ENCODE measurements at places on chromosomes 5 and 9.

DNA sequence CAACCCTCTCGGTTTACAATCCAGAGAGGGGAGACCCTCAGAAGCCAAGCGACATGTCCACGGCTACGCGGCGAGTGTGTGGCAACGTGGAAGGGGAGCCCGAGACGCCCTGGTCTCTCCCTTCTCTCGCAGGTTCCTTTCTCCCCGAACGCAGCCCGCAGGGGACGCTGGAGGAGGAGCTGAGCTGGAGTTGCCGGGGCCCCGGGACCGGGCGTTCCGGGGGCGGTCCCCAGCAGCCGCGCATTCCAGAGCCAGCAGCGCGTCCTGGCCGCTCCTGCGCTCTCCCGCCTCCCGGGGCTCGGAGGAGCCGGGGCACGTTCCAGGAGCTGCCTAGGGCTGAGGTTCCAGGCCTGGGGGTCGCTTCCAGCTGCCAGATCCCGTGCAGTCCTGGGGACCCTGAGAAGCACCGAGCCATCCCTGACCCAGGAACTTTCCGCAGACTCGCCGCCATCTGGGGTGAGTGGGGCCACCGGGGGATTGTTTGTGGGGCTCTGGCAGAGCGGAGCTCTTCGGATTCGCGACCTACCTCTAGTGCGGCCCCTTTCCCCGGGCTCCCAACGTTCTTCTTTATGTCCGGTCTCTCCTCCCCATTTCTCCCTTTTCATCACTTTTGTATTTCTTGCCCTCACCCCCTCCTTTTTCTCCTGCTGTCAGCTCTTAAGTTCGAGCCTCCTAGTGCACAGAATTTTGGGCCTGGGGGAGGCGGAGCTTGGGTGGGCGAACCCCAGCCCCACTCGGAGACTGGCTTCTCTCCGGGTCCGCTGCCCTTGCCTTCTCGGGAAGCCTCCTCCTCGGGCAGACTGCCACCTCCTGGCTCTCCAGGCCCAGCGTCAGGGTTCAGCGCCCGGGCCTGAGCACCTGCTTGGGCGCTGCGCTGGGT lies at the start of gene SMIM3:
Gene SMIM3 (plus strand): TSS at position 241 of the 880 bp plus-strand sequence. CDS start 16,684 bp downstream, outside the sequence.
- no peak for DNase-seq

GRCh38 chr5:57976506-57976905 lies 483.4 kb downstream of the PLK2 start:
- DNase-seq: no peak

DNA sequence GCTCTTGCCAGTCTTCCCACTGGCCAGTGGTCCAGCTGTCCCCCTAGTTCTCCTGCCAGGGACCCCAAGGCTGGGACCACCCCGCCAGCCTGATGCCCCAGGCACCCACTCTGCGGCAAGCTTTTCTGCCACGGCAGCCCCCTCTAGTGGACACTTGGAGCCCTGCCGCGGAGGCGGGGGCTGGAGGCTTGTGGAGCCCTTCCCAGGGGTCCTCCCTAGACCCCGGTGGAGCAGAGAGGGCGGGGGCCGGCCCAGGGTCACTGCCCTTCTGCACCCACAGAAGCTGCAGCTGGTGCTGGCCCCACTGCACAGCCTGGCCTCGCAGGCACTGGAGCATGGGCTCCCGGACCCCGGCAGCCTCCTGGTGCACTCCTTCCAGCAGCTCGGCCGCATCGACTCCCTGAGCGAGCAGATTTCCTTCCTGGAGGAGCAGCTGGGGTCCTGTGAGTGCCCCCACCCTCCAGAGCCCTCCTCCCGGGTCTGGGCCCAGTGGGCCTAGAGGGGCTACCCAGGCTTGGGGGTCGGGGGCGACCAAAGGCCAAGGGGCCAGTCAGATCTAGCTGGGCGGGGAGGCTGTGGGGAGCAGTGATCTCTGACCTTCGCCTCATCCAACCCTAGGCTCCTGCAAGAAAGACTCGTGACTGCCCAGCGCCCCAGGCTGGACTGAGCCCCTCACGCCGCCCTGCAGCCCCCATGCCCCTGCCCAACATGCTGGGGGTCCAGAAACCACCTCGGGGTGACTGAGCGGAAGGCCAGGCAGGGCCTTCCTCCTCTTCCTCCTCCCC lies 9.1 kb downstream of the EGFL7 start:
- DNase-seq: no peak

DNA sequence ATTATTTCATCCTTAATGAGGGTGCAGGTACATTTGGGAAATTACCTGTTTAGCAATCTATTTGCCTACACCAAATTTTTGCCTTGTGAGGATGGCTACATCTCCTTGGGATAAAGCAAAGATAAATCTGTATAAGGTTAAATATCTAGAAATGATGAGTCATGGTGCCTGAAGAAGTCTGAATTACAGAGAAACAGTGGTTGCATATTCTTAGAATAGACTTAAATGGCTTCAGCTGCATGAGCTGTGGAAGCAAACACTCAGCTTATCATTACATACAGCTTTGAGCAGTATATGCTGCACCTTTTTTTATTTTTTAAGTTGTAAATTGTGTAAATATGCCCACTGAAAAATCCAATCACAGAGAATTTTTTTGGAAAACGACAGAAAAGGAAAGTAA lies 153.5 kb downstream of the RAPGEF6 start:
- DNase-seq: no peak

DNA sequence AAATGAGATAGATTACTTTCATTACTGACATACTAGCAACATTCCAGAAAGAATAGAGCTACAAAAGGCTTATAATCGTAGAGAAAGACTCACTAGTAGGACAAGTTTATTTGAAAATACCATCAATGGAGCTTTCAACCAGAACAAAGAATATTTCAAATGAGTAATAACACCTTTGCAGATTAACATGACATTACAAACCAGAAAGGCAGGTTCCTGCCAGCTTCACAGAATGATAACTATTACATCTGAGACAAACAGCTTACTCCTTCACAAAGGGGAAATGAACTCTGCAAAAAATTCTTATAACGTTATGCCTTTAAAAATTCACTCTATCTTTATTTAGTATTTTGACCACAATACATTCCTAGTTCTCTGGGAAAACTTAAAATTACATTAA lies 103.1 kb downstream of the EPB41L4A start:
- DNase-seq: no peak

DNA sequence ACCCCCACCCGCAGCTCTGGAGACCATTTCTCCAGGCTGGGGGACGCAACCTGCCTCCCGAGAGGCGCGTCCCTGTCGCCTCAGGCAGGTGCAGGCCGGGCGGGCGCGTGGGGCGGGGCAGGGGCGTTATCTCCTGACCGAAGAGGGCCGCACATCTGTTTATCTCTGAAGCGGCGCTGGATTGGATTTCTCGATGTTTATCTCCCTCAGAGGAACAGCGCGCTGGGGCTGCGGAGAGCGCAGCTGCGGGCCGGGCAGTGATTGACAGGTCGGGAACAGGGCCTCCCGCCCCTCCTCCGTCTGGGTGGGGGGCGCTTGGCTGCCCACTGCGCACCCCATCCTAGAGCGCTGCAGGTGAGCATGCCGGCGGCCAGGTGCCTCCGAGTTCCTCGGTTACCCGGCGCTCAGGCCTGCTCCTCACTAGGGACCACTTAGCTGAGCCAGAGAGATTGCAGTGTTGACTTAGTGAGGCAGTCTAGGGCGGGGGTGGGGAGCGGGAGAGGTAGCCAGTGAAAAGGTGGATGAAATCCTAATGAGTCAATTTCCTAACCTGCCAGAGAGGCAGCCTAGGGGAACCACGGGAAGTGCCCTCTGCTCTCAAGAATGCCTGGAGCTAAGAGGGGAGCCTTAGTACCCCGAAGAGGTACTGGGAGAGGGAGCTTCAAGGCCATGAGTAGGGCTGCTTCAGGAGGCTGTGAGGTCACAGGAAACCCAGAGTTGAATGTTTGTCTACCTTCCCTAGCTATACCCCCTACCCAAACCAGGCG lies 39.6 kb upstream of the TIFAB start:
- DNase-seq: no peak

DNA sequence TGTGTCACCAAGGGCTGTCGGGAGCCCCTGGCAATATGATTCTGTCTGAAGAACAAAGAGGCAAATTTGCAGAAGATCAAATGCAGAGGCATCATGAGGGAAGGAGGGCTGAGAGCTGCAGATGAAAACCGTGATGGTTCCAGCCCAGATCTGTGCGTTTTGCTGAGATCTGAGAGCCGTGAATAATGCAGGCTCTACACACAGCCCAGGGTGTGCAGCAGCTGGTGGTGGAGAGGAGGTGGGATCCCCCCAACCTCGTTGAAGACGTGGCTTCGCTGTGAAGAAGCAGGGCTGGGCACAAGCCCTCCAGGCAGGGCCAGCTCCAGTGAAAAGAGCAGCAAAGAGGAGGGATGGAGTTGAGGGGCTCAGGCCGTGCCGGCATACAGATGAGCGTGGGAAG lies 75.5 kb downstream of the TSPAN17 start:
- DNase-seq: no peak

DNA sequence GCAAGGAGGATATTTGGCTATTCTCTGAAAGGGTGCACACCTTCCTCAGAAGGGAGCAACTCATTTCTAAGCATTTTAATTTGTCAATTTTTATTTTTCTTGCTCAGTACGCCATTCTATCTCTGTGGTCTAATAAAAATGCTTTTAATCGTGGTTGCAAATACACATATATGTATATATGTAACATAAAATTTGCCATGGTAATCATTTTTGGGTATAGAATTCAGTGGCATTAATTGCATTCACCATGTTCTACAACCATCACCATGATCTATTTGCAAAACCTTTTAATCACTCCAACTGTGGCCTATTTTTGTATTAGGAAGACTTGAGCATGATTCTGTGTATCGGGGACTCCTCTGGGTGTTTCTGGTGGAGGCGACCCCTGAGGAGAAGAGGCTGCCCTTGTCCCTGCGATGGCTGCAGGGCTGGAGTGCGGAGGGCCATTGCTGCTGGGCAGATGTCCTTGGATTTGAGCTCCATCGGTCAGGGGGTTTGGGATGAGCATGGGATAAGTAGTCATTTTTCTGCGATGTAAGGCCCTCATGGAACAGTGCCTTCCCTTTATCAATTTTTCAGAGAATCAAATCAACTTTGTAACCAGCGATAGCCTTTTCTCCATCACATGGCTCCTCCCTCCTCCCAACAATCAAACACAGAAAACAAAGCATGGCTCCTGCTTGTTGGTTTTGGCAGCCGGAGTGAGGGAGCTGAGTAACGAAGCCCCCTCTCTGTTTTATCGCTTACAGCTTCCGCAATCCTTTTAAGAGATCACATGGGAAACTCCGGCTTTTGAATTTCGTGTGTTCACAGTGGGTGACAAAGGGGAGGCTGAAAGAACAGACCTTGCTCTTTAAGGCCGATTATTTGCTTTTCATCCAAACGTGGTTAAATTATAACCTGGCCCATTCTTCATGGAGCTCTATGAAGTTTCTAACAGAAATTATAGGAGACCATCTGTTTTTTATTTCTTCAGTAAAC lies 187.3 kb downstream of the TENT4A start:
- DNase-seq: no peak

DNA sequence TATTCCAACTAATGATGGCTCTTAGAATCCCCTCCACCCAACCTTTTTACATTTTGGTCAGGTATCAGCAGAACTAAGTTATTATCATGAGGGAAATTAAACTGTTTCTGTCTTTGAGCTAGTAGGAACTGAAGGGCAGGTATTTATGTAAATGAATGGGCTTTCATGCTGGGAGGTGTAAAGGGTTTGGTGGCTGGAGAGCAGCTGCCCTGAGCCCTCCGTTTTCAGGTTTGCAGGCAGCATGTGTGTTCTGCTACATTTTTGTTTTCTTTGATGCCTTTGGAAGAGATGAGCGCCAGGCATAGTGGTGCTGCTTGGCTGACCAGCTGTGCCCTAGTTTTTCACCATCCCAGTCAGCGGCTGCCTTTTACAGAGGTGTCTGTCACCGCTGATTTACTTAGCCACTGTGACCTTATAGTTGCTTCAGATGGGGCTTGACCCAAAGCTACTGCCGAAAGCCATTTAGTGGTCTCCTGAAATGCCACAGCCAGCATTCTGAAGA lies 231.9 kb downstream of the MAST4 start:
- no peak for DNase-seq

DNA sequence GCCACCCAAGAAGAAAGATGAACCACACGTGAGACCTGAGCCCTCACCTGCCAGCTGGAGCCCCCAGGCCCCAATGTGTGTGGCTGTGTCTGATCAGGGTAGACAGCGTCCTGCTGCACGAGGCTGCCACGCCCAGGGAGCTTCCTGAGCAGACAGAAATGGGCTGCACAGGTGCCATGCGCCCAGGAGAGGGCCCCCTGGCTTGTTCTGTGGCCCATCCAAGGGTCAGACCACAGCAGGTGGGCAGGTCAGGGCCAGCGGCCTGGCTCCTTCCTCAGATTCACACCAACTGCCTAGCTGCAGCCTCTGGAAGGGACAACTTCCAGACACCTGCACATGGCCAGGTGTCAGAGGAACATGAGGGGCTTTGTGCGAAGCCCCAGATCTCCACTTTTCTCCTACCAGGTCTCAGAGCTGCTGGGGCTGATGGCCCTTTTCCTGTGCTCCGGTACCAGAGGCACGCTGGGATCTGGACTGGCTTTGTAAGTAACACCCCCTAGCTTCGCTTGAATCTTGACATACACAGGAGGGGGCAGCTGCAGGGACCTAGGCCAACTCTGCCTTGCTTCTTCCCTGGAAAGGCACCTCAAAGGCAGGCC lies 10.8 kb downstream of the SARDH start:
- no peak for DNase-seq

GRCh38 chr5:15234911-15235310 lies 265.1 kb upstream of the FBXL7 start:
- no peak for DNase-seq

DNA sequence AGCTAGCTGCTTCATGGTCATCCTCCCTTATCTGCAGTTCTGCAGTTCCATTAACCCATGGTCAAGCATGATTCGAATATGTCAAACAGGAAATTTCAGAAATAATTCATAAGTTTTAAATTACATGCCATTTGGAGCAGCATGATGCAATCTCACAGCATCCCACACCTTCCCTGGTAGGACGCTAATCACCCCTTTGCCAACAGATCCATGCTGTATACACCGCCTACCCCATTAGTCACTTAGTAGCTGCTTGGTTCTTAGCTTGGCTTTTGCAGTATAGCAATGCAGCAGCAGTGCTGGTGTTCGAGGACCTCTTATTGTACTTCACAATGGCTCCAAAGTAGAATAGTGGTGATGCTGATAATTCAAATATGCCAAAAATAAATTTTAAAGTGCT lies 739.7 kb upstream of the CDH9 start:
- no peak for DNase-seq

Measured in epithelial cell of proximal tubule (primary cell).